ENCODE measurements at places on chromosomes 11 and 22.

GRCh38 chr11:112828421-112828820 lies 132.8 kb upstream of the NCAM1 start:
- DNase-seq: no peak

DNA sequence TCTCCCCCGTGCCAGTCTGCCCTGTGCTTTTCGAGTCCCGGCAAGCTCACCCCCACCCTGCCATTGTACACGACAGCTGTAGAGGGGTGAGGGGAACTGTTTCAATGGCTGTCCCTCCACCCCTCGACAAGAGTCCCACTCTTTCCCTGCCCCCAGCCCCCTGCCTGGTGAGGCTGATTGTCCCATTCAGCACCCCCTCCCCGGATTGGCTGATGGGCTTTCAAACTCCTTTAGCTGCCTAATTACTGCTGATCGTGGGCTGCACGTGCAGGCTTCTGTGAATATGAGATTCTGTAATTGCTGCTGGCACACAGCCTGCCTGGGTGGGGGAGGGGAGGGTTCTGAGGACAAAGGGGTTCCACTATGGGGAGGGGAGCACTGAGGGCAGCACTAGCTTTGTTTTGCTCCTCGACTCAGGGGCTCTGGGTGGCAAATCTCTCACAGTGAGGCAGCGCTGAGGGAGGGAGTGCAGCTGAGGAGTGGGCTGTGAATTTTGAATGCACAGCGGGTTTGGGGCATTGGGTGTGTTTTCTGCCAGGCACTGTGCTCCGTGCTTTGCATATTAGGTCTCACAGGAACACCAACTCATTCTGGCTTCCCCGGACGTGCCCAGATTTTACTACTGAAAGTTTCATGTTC lies 42.6 kb upstream of the ACCSL start:
- no peak for DNase-seq

GRCh38 chr22:24437741-24438328 lies 10.4 kb downstream of the ADORA2A start:
- DNase-seq: peak; percentile 16

DNA sequence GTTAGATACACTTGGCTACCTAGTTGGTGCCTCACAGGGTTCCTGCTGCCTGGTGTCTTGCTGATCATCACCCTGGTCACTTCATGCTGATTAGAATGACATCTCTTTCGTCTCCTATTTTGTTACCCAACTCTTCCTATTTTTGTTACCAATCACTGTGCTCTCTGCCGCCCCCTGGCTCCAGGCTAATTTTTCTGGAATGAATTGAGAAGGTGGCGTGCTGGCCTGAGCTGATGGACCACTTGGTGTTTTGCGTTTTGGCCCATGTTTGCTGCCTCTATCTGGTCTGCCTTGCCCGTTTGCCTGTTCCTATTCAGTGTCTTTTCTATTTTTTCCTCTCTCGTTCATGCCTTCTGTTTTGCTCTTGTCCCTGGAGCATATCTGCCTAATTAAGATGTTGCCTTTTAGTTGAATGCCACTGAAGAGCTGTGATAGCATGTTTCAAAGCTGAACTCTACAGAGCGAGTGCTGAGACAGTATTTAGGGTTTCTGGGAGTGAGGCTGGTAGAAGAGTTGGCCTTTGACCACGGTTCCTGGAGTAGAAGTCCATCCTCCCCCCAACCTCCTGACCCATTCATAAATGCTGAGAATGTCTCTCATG lies 5.9 kb upstream of the ATF4 start:
- DNase-seq: peak; percentile 79

DNA sequence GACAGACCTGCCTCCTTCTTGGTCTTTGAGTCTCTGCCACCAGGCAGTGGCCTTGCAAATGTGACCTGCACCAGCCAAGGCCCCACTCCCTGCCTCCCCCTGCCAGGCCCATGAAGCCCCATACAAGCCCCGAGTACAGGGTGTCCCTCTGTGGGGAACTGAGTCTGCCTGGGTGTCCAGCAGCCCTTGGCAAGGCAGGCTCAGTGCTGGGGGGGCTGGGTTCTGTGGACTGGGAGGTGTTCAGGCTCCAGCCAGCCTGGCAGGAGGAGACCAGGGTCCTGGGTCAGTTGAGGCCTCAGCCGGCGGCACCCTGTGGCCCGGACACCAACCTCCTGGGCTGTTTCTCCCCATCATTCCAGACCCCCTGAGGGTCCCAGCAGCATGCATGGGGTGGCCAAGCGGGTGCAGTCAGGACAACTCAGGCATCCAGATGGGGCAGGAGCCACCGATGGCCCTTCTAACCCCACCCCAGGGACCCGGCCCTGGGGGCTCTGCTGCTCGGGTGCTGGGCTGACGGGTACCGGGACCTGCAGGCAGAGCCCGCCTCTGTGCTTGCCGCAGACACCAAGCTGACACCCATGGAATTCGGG lies 5.7 kb downstream of the MUC5AC start:
- DNase-seq: no peak

GRCh38 chr22:30829901-30830550 lies 135.4 kb downstream of the OSBP2 start:
- peak; percentile 72 for DNase-seq

DNA sequence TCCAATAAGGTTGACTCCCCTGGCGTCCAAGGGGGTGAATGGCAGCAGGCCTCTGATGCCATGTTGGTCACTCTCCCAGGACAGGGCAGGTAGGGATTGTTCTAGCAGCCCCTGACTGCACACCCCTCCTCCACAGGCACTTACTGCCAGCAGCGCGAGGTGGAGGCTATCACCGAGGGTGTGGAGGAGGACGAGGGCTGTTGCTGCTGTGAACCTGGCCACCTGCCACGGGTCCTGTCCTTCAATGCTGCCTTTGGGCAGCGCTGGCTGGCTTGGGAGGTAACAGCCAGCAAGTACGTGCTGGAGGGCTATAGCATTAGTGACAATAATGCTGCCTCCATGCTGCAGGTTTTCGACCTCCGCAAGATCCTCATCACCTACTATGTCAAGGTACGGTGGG lies 7.7 kb upstream of the SIPA1 start:
- no peak for DNase-seq

- DNase-seq: no peak
These were observed 12.5 kb upstream of the POU2AF1 start for GRCh38 chr11:111391328-111392124.

GRCh38 chr22:20834725-20835124 lies 23.9 kb downstream of the PI4KA start:
- DNase-seq: no peak

DNA sequence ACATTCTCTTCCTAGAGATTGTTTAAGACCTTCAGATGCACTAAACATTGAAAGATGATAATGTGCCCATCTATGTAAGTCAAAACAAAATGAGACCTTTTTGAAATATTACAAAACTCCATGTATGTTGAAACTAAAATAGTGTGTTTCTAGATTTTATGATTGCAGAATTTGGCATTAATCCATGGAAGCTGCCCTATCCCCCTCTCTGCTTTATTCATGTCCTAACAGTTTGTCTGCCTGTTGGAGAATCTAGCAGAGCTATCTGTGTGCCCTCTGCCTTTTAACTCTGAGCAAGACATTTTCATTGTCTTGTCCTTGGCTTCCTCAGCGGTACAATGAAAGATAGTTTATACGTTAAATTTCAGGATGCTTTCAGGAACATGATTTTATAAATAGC lies 105.5 kb downstream of the FAT3 start:
- DNase-seq: peak; percentile 2

GRCh38 chr11:35588627-35589026 lies 29.6 kb upstream of the FJX1 start:
- DNase-seq: peak; percentile 72

GRCh38 chr22:33747576-33748180 lies 172.6 kb downstream of the LARGE1 start:
- no peak for DNase-seq

DNA sequence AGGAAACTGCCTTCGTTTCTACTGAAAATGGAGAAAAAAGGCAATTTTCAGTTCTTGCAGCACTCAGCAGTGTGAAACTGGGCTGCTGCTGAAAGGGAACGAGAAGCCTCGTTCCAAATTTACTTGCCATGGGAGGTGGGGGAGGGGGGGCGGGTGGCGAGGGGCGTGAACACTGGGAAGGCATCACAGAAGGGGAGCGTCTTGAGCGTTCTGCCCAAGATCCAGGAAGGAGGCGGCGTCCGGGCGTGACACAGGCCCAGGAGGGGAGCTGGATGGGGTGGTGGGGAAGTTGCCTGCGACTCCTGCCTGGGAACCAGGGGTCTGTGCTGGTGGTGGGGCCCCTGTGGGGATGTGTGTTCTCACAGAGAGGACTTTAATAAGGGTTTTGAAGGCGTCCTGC lies 213.5 kb downstream of the CTTN start:
- no peak for DNase-seq

DNA sequence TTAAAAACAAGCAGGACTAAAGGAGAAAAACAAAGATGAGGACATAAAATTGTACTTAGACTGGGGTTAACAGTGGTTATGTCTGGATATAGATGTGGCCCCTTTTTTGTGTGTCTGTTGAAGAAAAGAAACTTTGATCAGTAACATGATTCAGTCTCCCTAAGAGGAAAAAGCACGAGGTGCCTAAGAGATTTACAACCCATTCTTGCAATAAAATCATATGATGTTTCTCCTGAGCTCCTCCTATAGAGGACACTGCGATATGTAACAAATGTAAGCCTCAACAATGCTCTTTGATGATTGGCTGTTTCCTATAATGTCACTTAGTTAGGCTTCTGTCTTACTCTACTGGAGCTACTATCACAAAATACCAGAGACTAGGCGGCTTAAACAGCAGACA lies 77.9 kb downstream of the FBXO7 start:
- no peak for DNase-seq

- no peak for DNase-seq
These were observed 732.8 kb upstream of the ANO5 start for GRCh38 chr11:21460082-21460481.

GRCh38 chr11:125935056-125935455 lies 10.8 kb upstream of the VSIG10L2 start:
- no peak for DNase-seq

- no peak for DNase-seq
These were observed 32.3 kb downstream of the LINC01488 start for GRCh38 chr11:69513663-69514224.

DNA sequence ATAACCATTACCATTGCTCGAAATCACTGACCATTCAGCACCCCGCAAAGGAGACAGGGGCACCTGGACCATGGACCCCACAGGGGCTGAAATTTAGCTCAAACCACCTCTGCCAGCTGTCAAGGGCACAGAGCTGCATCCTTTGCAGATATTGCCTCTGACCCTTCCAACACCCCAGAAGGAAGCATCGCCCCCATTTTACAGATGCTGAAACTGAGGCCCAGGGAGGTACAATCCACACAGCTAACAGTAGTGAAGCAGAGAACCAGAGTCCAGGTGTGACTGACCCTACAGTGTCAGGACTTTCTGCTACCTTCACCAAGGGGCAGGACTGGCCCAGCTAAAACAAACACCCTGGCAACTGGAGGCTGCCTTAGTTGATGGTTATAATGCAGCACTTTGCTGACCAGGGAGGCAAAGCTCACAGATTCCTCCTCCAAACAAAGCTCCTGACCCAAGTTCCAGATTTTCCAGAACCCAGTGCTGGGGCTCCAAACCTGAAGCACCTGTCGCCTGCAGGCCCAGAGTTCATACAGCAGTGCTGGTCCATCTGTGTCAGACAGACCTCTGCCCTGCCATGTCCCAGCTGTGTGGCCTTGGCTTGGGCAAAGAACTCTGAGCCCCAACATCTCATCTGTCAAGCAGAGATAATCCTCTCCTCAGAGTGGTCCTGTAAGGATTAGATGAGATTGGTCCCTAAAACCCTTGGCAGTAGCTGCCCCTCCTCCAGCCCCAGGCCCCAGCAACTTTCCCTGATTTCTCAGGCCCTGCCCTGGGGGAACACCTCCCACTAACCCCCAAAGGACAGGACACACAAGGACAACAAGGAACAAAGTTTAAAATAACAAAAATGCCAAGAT lies 15.2 kb upstream of the ARAP1 start:
- DNase-seq: no peak

GRCh38 chr22:35160268-35160667 lies 94.3 kb downstream of the ISX start:
- DNase-seq: no peak

GRCh38 chr11:2702771-2703362 lies 3.1 kb upstream of the KCNQ1OT1 start:
- no peak for DNase-seq

- DNase-seq: no peak
These were observed 642 bp upstream of the C11orf58 start for GRCh38 chr11:16737818-16738192.

DNA sequence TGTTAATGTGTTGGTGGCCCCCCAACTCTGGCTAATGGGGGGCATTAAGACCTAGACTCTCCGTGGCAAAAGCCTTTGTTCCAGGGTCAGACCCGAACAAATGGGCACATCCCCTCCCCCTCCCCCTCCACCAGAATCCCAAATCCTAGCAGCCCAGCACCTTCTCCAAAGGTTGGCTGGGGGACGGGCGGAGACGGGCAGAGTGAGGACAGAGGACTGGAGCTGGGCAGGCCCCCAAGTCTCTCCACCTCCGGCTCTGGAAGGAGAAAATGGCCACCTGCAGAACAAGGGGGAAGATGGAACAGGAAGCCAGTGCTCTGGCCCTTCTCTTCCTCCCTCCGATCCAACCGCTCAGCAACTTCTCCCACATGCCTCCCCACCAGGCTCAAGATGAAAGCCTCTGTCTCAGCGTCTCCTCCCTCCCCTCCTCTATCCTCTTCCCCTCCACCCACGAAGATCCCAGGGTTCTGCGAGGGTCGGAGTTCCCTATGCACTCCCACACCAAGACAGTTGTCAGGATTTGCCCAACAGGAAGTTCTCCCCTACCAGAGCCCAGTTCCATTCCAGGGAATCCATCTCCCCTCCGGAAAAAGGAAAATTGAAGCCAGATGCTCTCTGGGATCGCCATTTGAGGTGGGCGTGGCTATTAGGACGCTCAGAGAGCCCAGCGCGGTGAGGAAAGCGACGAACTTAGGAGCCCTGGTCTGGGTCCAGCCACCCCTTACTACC lies 20.1 kb downstream of the ADA2 start:
- DNase-seq: peak; percentile 64

GRCh38 chr22:39223091-39223710 lies 21.6 kb downstream of the PDGFB start:
- no peak for DNase-seq

GRCh38 chr11:114125959-114126358 lies 66.4 kb downstream of the ZBTB16 start:
- DNase-seq: no peak

GRCh38 chr11:75797116-75797515 lies 17.9 kb upstream of the UVRAG start:
- DNase-seq: no peak

DNA sequence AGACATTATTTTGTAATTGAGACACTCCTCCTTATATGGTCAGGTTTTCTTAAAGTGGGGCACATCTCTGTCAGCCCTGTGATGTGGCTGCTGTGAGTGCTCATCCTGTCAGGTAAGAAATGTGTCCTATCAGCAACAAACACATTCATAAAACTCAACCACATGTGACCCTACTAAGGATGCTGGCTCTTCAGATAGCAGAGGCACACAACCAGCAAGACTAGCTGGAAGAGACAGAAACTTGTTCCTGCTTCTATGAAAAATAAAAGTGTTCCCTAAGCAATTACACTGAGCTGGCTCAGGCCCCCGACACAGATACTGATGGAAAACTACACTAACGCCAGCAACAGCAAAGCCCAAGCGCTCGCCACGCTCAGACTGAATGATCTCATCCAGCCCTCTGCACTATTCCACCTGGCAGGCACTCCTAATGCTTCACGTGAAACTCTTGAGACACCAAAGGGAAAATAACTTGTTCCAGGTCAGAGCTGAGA lies 49.8 kb upstream of the CYP2D6 start:
- DNase-seq: no peak
